ENCODE measurements at places on chromosomes 6 and 20.

- DNase-seq: no peak
These were observed 47.2 kb downstream of the PTPRA start for GRCh38 chr20:2920473-2920872.

DNA sequence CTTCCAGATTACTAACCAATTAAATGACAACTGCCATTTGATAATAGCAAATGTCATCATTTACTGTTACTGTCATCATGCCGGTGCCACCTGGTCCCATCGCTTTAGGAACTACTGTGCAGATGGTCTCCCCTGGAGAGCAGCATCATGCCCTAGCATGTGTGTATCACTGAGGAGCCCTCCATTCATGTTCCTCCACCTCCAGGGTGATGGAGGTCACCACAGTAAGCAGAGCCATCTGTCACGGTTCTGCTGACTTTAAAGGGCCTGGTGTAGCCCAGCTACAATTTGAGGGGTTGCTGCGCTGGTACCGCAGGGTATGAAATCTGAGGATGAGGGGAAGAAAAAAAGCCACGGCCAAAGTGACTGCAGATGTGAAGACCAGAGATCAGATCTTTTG lies 118.8 kb upstream of the KCNK16 start:
- DNase-seq: no peak

DNA sequence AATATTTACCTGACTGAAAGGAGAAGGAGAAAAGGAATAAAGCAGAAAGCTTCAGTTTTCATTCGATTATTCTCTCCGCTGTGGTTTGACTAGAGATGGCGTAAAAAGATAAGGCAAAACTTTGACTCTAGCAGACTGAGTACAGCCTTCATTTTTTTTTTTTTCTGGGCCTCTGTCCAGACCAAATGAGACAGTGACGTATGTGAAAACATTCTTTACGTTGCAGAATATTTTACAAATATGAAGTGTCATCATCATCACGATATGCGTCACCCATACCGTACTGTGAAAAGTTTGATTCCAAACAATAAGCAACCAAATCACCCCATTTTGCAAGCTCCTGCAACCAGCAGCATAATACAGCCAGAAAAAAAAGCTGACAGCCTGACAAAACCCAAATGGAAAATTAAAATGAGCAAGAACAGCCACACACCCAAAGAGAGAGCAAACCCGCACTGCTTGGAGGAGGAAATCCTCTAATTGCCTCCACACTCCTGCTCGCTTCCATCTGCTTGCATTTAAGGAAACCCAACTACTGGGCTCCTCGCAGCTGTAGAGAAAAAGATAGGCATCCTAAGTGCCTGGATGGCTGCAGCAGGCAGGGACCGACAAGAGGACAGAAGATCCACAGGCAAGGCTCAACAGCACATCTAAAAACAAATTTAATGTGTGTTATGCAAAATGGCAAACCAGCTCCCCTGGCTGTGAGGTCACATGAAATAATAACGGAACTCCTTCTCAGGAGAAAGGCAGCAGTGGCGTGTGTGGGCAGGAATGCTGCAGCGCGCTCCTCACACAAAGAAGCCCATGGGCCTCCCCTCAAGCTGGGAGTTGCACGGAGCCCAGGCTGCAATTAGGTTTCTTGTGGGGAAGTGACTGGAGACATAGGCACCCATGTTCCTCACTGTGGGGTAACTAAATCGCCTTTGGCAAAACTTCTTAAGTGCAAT lies 113.1 kb downstream of the FYN start:
- peak; percentile 81 for DNase-seq

- no peak for DNase-seq
These were observed 1007.9 kb upstream of the CITED2 start for GRCh38 chr6:140382355-140382754.

DNA sequence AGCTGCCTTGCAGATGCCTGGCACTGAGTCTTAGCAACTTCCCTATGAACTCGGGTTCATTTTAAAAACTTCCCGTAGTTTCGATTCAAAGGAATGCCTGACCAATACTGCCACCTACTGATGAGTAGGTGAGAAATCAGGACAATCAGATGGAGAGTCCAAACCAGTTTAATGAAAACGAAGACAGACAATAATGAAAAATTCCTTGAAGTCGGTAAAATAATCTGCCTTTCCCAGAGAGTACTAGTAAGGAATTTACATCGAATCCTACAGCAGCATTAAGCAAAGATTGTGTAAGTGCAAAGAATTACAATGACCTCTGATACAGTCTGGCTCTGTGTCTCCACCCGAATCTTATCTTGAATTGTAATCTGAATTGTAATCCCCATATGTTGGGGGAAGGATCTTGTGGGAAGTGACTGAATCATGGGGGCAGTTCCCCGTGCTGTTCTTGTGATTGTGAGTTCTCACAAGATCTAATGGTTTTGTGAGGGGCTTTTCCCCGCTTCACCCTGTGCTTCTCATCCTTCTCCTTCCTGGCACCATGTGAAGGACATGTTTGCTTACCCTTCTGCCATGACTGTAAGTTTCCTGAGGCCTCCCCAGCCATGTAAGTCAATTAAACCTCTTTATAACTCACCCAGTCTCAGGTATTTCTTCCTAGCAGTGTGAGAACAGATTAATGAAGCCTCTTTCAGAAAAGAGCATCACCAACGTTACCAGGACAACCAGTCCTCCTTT lies 134.4 kb downstream of the ARHGAP18 start:
- no peak for DNase-seq

- DNase-seq: no peak
These were observed 9.4 kb downstream of the ABCC10 start for GRCh38 chr6:43436577-43437282.

GRCh38 chr20:49276961-49277785 lies 684 bp downstream of the ZNFX1 start:
- DNase-seq: no peak

- DNase-seq: no peak
These were observed 473.8 kb upstream of the HSF2 start for GRCh38 chr6:121925534-121926255.

GRCh38 chr6:42259841-42260395 lies 42.3 kb upstream of the MRPS10 start:
- peak; percentile 12 for DNase-seq

DNA sequence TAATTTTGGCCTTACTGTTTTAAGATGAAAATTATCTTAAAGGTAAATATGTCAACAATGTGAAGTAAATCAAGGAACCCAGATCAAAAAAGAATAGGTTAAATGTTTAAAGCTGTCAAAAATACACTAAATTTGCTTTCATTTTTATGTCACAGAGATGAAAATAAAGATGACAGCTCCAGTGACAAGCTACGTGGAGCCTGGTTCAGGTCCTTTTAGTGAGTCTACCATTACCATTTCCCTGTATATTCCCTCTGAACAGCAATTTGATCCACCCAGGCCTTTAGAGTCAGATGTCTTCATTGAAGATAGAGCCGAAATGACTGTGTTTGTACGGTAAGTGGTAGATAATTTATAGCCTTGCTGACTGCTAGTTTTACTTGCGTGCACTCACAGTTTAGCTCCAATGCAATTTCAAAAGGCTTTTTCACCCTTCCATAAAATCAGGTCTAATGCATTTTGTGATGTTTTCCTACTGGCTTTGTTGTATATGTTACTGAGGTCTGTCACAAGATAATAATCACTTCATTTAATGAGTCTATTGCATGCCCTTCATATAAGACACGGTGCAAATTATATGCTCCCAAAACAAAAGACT lies 1.9 kb downstream of the HEBP2 start:
- no peak for DNase-seq

- DNase-seq: no peak
These were observed 14.4 kb upstream of the ADAM33 start for GRCh38 chr20:3696200-3696599.

DNA sequence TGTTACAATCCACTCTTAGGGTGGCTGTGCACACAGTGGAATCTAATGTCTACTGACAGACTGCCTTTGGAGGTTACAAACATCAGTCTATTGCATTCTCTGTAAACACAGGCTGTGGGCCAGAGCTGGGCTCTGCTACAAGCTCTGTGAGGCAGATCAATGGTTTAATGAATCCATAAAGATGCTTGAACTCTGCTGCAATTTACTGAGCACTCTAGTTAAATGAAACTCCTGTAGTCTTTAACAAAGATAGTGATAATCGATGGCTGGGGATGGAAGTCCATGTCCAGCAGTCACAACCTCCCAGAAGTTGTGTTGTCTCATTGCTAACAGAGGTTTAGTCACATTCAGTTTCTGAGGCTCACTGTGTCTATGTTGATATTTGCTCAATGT lies 50.5 kb downstream of the SOBP start:
- no peak for DNase-seq

GRCh38 chr6:159913862-159914564 lies 23.2 kb downstream of the MAS1 start:
- no peak for DNase-seq

DNA sequence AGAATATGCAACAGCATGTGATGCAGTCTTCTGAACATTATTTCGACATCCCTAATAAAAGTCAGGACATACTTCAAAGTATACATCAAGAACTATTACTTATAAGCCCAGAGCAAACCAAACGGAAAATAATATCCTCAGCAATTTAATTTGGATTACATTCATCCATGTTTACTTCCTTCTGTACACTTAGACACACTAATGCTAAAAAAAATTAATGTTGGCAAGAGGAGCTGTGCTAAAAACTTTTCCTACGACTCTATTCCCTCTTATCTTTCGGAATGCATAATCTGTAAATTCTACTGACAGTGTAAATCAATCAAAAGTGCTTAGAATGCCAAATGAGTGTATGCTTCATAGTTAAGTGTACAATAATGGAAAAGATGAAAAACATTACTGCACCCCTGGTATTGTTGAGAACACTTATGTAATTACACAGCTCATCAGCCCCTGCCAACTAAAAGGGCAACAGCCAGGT lies 301.2 kb upstream of the HSF2 start:
- DNase-seq: no peak

DNA sequence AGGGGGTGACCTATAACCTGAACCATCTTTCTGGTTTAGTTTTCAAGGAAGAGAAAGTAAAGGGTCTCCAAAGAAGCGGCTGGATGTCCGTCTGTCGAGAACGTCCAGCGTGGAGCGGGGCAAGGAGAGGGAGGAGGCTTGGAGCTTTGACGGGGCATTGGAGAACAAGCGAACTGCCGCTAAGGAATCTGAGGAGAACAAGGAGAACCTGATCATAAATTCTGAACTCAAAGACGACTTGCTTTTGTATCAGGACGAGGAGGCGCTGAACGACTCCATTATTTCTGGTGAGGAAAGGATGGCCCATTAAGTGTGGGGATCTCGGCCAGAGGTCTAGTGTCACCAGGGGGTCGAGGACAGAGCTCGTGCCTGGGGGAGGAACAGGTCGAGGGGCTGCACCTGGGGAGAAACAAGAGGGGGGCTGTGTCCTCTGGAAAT lies 159.2 kb downstream of the SYCP2 start:
- DNase-seq: no peak

DNA sequence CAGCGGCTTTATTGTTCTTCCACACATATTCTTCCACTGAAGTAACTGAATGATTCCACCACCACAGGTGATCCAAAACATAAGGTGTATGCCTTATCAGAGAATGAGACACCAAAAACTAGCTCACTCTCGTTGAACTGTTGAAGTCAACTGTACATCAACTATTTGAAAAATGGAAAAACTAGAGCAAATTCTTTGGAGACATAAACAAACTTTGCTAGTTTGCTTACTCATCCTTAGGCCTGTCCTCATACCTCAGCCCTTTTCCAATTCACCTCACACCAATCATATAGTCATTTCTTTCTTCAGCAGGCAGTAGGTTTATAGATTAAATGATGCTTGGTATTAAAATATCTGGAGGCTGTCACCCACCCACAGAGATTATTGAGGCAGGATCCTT lies 77.1 kb upstream of the RNF217 start:
- no peak for DNase-seq

GRCh38 chr20:46215913-46216707 lies 92.2 kb downstream of the CDH22 start:
- DNase-seq: no peak

GRCh38 chr20:31654534-31654933 lies 16.8 kb downstream of the COX4I2 start:
- DNase-seq: no peak

GRCh38 chr6:7129360-7129759 lies 21.6 kb downstream of the RREB1 start:
- DNase-seq: no peak

GRCh38 chr6:19135706-19136105 lies 701.5 kb upstream of the ID4 start:
- DNase-seq: no peak

GRCh38 chr20:32741151-32741550 lies 2.1 kb downstream of the COMMD7 start:
- DNase-seq: no peak

DNA sequence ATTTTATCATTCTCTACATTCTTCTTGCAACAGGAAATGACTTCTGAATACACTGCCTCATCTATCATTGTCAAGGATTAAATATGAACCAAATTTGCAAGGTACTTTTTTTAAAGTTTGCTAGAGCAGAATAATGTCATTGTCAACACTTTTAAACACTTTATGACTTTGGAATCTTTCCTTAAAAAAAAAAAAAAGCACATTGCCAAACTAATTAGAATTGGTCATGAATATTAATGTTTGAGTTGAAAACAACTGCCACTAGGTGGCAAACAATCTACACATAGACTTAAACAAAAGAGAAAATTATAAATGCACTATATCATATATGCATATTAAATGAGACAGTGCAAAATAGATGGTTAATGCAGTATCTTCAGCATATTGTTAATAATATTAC lies 32.5 kb upstream of the TMEM244 start:
- DNase-seq: no peak

DNA sequence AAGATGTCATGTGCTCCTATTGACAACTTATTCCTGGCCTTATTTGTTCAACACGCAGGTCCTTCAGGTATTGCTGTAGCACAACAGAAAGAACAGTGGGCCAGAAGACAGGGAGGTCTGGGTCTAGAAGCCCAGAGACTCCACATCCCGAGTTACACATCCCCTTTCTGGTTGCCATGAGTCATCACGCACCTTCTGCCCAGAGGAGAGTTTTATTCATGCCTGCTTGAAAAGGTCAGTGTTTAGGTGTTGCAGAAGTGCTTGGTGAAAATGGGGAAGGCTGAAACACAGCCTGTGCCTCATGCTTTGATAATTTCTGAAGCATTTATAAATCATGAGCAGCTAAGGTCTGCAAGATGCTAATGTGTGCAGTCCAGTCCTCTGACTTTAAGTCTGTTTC lies 256.4 kb downstream of the GMPR start:
- no peak for DNase-seq

DNA sequence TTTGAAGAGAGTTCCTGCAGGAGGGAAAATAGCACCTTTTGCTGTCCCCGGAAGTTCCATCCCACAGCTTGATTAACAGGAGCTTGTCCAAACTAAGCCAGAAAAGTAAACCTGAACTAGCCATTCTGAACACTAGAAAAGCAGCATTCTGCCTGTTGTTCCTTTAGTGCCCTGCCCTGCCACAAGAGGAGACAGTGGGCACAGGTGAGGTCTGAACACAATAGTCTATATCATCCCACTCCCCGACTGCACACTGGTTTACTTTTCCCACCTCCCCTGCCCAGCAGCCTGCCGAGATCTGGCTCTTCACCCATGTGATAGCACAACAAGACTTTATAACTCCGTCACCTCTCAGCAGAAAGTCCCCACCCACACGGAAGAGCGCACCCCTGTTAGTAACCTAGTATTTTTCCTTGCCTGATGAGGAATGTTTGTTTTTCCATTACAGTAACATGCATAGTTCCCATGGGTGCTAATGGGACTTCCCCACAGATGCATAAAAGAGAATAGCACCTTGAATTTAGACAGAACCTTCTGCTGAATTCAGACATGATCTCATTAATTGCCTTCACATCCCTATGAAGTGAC lies 59.7 kb downstream of the TFAP2A start:
- no peak for DNase-seq

- no peak for DNase-seq
These were observed 481 bp downstream of the ZNF133 start for GRCh38 chr20:18288749-18289267.

Measured in SK-N-MC (cell line).